ENCODE measurements at places on chromosomes 3 and 15.

DNA sequence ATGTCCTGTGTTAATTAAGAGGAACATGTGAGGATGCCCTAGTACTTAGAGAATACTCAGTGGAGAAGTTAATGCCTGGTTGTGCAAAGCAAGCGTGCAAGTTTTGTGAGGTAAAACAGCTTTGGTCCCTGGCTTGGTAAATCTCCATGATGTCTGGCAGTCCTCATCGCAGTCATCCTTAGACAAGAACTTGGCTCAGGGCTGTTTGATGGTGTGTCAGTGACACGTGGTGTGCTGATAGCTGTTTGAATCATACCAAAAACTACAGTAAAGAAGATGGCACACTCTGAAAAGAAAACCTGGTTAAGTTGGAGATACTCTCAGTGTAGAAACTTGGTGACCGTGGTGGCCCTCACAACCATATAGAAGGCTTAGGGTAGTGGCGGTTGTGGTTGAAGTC is 361.7 kb downstream of the FEZF2 start:
- no peak for DNase-seq

DNA sequence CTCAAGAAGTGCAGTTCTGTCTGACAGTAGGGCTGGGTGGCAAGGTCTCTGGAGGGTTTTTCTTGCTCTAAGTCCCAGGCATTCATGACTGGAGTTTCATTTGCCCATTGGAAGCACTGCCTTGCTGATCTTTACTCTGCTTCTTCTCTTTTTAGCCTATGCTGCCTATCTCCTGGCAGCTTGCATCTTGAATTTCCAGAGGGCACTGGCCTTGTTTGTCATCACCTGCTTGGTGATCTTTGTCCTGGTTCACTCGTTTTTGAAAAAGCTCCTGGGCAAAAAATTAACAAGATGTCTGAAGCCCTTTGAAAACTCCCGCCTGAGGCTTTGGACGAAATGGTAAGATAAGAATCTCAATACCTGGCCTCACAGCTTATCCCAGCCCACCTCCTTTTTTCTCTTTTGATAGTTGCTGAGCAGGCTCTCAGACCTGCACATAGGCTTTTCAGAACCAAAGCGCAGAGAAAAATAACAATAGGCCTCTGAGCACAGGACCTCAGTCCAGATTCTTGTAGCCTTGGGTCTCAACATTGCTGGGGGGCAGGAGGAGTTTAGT is 10.9 kb downstream of the SLC28A2 start:
- no peak for DNase-seq

DNA sequence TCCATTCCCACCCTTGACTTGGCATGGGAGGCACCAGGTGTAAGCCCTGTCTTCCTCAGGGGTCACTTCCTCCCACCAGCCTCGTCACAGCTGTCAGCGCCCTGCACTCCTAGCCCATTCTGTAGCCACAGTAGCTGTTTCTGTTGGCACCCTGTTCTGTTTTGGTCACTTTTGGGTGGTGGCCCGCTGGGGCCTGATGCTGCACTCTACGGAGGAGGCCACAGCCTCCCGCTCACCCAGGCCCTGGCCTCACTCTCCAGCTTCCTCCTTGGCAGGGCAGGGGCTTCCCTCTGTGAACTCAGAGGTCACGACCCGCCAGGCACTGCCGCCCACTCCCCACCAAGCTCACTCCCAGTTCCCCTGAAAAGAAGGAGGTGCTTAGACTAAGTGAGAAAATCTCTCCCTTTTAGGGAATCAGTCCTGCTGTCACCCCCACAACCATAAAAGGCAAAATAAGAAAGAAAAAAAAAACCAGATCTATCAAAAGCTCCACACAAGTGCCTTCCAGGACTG is 68.4 kb downstream of the MGLL start:
- DNase-seq = no peak

GRCh38 chr15:96331144-96331944 is 844 bp downstream of the NR2F2 start:
- no peak for DNase-seq

DNA sequence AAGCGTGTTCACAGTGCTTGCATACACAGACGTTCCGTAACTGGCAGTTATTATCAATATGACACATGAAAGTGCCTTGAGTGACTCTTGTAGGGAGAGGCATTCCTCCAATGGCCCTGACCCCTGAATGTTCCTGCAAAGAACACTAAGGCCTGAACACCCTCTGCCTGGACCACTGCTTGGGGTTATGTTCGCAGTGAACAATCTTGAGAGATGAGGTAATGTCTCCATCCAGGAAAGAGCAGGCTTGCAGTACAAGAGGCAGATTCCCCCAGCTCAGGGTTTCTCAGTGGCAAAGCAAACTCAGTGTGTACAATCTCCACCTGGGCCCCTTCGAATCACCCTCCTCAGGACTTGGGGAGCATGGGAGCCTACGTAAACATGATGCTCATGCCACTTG is 324.6 kb downstream of the MAGI1 start:
- no peak for DNase-seq

GRCh38 chr3:116050311-116050915 is 394.9 kb downstream of the LSAMP start:
- no peak for DNase-seq

- DNase-seq = no peak
Observed at GRCh38 chr3:21405671-21406667, 345.0 kb downstream of the ZNF385D start.

- no peak for DNase-seq
Observed at GRCh38 chr15:82566690-82567089, 26.4 kb upstream of the RPS17 start.

Measured in GM19239 (cell line).